ENCODE measurements at places on chromosomes 13 and 19. TPM values are rescaled to one million over a fixed set of nuclear protein-coding genes. Genes with fewer than 3 reads are reported as not detected.

The TECR gene
- 141 TPM for total RNA-seq

DNA sequence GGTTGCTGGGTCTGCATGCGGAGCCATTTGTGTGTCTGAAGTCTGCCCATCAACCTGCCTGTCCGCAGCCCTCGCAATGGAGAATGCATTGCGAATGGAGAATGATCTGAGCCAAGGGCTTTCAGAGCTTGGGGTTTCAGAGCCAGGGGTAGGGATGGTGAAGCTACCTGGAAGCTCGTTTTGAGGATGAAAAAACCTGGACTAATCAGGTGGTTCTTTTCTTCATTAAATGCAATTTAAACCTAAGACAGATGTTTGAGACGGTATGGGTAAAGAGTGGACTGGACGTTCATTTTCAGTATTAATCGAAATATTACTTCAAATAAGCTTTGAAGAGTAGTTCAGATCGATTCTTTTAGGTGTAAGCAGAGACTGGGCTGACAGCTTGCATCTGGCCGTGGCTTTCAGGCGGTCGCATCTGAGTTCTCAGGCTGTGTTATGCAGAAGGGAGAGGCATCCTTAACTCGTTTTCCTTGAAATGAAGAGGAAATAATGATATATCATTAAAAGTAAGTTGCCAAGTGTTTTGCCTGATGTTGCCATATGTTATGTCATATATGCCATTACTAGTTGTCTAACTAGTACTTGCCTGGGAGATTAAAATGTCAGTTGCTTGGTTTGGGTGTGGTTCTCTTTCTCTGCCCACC lies 801 bp downstream of the MCF2L start:
- no peak for DNase-seq

The ANGPTL8 gene
- not detected for total RNA-seq

GRCh38 chr19:52990759-52991418 lies 22.8 kb upstream of the ERVV-1 start:
- DNase-seq: no peak
